PC-9 (cell line): ENCODE measurements at places on chromosomes 12 and 14. TPM values are rescaled to one million over a fixed set of nuclear protein-coding genes. Genes with fewer than 3 reads are reported as not detected.

- H3K36me3 ChIP-seq: peaks cover 29% of the 10 kb centered on the region
- H3K27me3 ChIP-seq: no peaks in the 10 kb centered on the region
- peaks cover 32% of the 10 kb centered on the region for H3K4me1 ChIP-seq
Observed at GRCh38 chr12:14937689-14938088, 648 bp downstream of the ERP27 start.

RD3L gene
- total RNA-seq: not detected in 2 replicates

TTC5 gene
- total RNA-seq: 12.6 and 15.8 TPM in 2 replicates

SYT1 gene
- 1.2 and 1.5 TPM in 2 replicates for total RNA-seq

LRP1-AS gene
- not detected in 2 replicates for total RNA-seq

DNA sequence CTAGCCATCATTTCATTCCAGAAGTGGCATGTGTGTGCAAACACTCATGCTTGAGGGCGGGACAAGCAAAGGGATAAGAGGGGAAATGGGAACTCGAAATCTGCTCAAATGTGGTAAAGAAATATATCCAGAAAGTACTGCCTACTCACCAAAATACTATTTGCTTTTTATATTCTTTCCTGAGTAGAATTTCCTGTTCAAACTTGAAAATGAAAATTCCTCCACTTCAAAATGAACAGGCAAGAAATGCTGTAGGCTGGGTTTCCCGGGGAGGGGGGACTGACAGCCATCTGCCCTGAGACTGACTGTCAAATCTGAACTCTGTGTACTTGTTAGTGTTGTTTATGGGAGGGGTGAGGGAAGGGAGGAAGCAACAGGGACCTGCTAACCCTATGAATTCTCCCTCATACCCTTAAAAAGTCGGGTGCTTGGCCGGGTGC lies 34.6 kb downstream of the NTF3 start:
- H3K27me3 ChIP-seq: peaks cover 76% of the 10 kb centered on the region
- H3K4me3 ChIP-seq: no peak overlapping the region
- H3K36me3 ChIP-seq: no peaks in the 10 kb centered on the region
- no peaks in the 10 kb centered on the region for H3K4me1 ChIP-seq
- no peak overlapping the region for H3K27ac ChIP-seq

FOXN4 gene
- not detected in 2 replicates for total RNA-seq

- peaks cover 49% of the 10 kb centered on the region for H3K27me3 ChIP-seq
- no peaks in the 10 kb centered on the region for H3K36me3 ChIP-seq
- H3K27ac ChIP-seq: no peak overlapping the region
- no peak for DNase-seq
- H3K4me1 ChIP-seq: no peaks in the 10 kb centered on the region
- no peak overlapping the region for H3K4me3 ChIP-seq
Observed at GRCh38 chr14:99221445-99221844, 50.6 kb downstream of the BCL11B start.

GPR84 gene
- not detected in 2 replicates for total RNA-seq

PNP gene
- total RNA-seq: 23.5 and 26.9 TPM in 2 replicates

DNA sequence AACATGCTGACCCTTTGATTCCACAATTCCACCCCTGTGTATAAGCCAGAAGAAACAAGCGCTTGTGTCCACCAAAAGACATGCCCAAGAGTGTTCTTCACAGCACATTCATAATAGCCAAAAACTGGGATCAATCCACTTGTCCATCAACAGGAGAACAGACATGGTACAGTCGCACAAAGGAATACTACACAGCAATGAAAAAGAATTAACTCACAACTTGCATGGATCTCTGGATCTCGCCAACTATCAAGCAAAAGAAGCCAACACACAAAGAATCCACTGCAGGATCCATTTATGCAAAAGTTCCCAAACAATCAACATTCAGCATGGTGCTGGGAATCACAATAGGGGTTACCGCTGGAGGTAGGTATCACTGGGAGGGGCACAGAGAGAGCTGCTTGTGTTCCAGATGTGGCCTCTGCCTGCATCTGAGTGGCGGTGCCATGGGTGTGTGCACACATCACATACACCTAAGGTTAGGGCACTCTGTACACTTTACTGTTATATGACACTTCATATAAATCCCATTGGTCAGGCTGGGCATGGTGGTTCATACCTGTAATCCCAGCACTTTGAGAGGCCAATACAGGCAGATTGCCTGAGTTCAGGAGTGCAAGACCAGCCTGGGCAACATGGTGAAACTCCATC lies 30.9 kb downstream of the CLMN start:
- H3K27ac ChIP-seq: no peak overlapping the region
- H3K4me1 ChIP-seq: no peaks in the 10 kb centered on the region
- no peak overlapping the region for H3K4me3 ChIP-seq
- H3K36me3 ChIP-seq: no peaks in the 10 kb centered on the region
- DNase-seq: no peak

- H3K4me3 ChIP-seq: no peak overlapping the region
- H3K4me1 ChIP-seq: no peaks in the 10 kb centered on the region
- H3K27ac ChIP-seq: no peak overlapping the region
- no peak for DNase-seq
- no peaks in the 10 kb centered on the region for H3K36me3 ChIP-seq
Observed at GRCh38 chr14:63051992-63052391, 6.7 kb upstream of the KCNH5 start.

PAPLN gene
- 0.15 TPM in 1 of 2 replicates, not detected in the other for total RNA-seq

TPH2 gene
- not detected in 2 replicates for total RNA-seq

- no peak overlapping the region for H3K4me3 ChIP-seq
- no peak for DNase-seq
- no peaks in the 10 kb centered on the region for H3K27me3 ChIP-seq
- no peak overlapping the region for H3K27ac ChIP-seq
- H3K36me3 ChIP-seq: no peaks in the 10 kb centered on the region
Observed at GRCh38 chr14:44812672-44813071, 149.1 kb downstream of the KLHL28 start.

TMTC1 gene
- 3.1 and 4.8 TPM in 2 replicates for total RNA-seq
